ENCODE measurements at places on chromosomes 5 and 9.

DNA sequence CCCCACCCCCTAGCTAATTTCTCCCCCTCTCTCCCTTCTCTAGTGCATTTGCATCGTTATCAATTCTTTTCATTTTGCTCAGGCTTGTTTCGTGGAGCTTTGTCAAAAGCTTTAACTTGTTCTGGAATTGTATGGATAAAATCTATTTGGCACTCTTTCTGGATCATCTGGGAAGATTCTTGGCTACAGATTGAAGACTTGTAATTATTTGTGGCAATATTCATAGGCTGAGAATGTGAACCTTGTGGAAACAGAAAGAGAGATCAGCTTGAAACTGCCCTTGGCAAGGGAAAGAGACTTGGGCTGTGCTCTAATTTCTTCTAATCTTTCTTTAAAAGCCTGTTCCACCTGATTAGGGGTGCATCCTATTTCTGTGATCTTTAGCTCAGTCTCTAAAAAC is 340.6 kb upstream of the DAB2 start:
- DNase-seq = no peak

DNA sequence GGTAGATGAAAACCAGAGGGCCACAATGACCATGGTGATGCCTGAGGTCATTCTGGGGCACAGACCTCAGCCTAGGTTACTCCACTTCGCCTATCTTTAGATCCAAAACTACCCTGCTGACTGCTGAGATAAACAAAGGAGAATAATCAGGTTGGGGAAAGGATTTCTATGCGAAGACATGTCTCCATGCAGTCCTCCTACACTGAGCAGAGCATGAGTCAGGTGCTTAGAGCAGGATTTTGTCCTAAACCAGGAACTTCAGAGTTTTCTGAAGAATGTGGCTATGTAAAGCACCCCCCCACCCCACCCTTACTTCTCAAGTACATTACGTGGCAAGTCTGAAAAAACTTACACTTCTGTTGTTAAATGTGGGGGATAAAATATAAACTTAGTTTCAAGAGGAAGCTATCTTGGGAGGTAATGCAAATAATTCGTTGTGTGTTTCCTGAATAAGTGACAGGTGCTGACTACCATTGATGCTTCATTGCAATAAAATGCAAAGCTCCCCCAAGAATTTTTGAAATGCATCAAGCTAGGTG is 19.4 kb downstream of the PDCD1LG2 start:
- DNase-seq = no peak

DNA sequence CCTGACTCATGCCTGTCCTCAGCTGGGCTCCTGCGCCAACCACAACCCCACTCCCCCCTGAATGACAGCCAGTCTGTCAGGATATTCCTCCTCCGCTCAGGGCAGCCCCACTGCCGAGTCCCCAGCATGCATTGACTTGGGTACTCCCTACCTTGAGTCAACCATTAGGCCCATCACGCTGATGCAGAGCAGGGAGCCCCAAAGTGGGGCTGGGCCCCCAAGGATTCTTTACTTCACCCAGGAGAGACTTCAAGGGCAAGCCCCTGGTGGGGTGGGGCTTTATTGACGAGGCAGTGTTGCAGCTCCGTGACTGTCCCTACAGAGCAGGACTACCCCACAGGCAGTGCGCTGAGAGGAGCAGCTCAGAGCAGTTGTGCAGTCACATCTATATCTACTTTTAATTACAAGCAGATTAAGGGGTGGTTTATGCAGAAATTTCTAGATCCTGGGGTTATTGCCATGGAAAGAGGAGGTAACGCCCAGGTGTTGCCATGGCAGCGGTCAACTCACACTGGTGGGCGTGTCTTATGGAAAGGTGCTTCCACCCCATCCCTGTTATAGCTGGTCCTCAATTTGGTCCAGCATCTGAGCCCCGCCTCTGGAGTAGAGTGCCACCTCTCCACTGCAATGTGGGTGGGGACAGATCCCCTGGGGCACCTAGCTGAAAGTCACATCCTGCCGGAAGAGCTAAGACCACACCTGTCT is 32.1 kb upstream of the FCN1 start:
- DNase-seq = no peak

- no peak for DNase-seq
These were observed 98.6 kb downstream of the SLC1A3 start for GRCh38 chr5:36705055-36705454.
